ENCODE measurements at places on chromosomes 7 and 10.

DNA sequence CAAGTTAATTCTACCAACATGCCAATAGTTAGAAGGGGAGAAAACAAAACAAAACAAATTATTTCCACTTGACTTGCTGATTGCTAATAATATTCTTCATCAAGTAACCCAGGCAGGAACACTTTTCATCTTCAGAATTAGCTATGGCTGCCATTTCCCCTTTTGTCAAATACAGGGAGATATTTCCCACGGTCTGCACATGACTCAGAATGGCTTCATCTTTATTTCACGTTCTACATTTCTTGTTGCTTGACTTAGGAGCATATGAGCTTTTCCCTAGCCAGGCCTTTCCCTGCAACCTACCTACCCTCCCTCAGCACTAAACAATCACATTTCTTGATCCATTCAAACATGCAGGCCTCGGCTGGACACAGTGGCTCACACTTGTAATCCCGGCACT lies 6.5 kb downstream of the CPVL start:
- no peak for DNase-seq

DNA sequence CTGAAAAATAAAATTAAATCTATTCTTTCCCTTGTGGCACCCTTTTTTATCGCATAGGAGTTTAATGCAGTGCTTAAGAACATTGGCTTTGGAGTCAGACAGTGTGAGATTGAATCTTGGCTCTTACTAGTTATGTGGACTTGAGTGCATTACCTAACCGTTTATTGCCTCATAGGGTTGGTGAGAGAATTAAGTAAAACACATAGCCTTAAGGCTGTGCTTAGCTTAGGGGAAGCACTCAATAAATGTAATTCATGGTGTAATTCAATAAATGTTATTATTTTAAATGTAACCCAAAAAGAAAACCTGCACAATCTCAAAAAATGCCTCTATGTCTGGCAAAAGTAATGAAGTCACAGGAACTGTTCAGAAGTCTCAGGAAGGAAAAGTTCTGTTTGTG lies 2.7 kb downstream of the STK17A start:
- no peak for DNase-seq

- DNase-seq: no peak
These were observed 4.6 kb downstream of the REPIN1 start for GRCh38 chr7:150373049-150373801.

DNA sequence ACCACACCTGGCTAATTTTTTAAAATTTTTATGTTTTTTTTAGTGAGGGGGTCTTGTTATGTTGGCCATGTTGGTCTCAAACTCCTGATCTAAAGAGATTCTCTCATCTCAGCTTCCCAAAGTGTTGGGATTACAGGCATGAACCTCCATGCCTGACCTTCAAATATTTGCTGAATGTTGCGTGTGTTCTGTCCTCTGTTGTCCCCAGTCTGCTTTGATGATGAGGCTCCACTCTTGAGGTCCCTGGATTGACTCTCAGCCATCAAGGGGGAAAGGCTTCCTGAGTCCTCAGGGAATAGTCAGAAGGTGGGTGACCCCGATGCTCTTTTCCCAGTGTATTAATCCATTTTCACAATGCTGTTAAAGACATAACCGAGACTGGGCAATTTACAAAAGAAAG lies 26.0 kb downstream of the LYZL2 start:
- no peak for DNase-seq

GRCh38 chr7:151601521-151602305 lies 82.0 kb upstream of the RHEB start:
- no peak for DNase-seq

DNA sequence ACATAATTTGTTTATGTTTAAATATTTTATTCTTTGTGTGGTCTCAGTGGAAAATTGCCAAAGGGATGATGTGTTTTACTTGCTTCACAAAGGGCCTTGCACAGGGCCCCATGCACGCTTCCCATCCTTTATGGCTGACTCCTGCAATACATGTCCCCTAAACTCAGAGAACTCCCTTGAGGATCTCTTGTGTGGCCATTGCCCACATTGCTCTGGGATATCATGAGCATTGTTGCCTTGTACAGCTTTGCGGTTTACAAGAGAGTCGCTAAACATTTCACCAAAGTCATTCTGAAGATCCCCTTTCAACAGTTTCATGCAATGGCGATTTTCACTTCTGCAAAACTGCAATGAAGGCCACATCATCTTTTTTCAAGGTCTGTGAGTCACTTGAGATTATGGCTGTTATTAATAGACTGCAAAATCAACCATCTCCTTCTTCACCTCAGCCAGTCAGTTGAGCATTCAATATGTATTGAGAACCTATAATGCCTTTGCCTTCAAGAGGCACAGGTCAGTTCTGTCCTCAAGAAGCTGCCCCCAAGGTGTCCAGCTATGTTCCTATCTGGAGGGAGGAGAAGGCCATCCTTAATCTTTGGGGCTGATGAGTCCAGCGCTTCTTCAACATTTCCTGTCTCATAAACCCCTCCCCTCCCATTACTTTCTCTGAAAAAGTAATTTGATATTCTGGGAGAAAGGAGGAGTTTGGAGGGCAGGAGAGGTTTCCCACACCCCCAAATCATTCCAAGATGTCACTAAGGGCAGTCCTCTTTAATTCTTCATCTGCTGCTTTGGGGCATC lies 108.1 kb downstream of the CCDC71L start:
- DNase-seq: no peak

DNA sequence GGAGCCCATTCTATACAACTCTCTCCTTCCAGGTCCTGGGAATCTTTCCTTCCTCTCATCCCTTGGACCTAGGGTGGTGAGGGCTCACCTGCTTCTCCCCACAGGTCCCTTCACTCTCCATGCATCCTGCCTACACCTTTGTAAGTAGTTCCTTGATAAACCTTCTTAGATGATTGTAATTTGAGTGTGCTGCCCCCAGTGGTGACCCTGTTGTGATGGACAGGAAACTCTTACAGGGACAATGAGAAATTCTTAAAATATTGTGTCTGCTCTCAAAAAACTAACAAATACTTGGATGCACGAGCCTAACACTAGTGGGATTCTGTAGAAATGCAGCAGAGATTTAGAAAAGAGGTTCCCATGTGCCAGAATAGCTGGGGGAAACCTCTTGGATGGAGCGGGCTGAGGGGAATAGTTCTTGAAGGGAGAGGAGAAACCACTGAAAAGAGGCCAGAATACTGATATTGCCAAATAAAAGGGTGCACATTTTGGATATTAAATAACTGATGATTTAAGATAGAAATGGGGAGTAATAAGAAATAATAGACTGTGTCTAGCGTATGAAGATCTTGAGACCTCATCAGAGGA lies 6.7 kb upstream of the PAXIP1 start:
- peak; percentile 15 for DNase-seq

GRCh38 chr7:29330136-29330535 lies 135.6 kb downstream of the CHN2 start:
- no peak for DNase-seq

GRCh38 chr7:77338883-77339629 lies 77.1 kb downstream of the GSAP start:
- DNase-seq: no peak

GRCh38 chr10:122276611-122277208 lies 5.6 kb downstream of the BTBD16 start:
- no peak for DNase-seq

DNA sequence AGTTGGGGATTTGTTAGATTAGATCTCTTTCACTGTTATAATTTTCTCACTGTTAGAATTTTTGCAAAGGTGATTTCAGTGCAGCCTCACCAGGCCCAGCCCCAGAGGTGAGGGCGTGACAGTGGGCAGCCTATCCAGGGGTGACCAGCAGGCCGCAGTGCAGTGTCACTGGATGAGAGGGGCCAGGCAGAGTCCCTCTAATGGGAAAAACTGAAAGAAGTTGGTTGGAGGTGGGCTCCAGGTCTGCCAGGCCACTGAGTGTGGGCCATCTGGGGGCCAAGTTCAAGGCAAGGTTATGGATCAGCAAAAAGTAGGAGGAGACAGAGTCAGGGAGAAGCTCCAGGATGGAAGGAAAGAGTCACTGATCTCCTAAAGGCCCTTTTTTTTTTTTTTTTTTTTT lies 90.5 kb upstream of the SDK1 start:
- no peak for DNase-seq

DNA sequence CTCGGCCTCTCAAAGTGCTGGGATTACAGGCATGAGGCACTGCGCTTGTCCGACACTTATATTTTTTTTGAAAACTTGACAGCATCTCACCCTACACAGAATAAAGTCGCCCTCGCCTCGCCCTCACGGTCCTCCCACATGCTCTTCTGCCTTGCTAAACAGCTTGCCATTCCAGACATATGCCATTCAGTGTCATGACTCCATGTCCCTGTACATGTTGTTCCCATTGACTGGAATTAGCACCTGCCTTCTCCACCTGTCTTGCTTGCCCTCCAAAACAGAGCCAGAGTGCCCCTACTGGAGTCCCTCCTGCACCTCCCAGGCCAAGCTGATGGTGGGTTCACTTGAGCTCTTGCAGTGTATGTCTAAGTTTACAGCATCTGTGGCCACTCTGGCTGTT lies 6.2 kb downstream of the NIPSNAP2 start:
- DNase-seq: no peak

- no peak for DNase-seq
These were observed 11.8 kb downstream of the OSBPL3 start for GRCh38 chr7:24968165-24968564.

GRCh38 chr7:107233174-107233573 lies 64.4 kb downstream of the HBP1 start:
- no peak for DNase-seq

- DNase-seq: no peak
These were observed 3.2 kb upstream of the DUSP5 start for GRCh38 chr10:110494532-110494931.

- no peak for DNase-seq
These were observed 221.3 kb downstream of the ARHGAP12 start for GRCh38 chr10:31707093-31708039.

GRCh38 chr7:140049339-140050024 lies 13.3 kb downstream of the PARP12 start:
- DNase-seq: no peak

DNA sequence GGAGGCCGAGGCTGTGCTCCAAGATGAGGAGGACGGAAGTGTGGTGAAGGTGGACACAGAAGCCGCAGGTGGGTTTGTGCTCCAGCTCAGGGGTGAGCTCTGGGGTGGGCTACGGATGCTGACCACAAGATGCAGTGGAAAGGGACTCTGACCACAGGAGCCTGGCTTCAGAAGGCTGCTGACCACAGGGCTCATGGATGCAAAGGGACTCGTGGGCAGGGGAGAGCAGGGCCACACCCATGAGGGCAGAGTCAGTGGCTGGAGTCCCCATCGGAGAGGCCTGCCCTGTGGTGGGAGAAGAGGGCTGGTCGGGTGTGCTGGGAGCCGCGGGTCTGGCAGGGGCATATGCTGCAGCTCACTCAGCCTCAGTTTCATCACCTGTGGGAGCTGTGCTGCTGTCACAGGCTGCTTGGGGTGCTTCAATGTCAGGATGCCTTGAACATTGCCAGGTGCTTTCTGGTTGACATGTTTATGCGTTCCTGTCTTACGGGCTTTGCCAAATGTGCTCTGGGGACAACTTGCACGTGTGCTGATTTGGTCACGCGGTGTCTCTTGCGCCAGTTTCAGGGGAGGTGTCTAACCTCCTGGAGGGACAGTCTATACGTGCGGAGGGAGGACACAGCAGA lies 13.7 kb downstream of the SCART1 start:
- DNase-seq: no peak

- DNase-seq: no peak
These were observed 434.3 kb downstream of the MDFIC start for GRCh38 chr7:115356139-115356746.

DNA sequence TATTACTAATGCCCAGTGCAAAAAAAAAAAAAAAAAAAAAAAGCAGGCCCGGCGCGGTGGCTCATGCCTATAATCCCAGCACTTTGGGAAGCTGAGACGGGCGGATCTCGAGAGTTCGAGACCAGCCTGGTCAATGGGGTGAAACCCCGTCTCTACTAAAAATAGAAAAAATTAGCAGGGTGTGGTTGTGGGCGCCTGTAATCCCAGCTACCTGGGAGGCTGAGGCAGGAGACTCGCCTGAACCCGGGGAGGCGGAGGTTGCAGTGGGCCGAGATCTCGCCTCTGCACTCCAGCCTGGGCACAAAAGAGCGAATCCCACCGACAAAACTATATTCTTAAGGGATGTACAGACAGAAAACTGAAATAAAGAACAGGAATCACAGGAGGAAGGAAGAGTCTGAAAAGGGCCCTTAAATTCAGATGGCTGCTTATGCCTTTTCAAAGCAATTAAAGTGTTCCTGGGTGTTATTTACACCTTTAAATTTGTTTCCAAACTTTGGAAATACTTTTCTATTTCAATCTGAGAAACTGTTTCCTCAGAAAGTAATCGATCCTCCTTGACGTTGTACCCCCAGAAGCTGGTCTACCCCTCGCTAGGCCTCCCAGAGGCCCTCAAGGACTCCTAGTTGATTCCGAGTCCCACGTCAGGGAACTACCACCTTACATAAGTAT lies 2.0 kb upstream of the KMT2E start:
- peak; percentile 31 for DNase-seq

GRCh38 chr7:38451840-38452239 lies 178.4 kb upstream of the TARP start:
- DNase-seq: no peak

GRCh38 chr7:7434329-7434728 lies 101.3 kb downstream of the COL28A1 start:
- no peak for DNase-seq

DNA sequence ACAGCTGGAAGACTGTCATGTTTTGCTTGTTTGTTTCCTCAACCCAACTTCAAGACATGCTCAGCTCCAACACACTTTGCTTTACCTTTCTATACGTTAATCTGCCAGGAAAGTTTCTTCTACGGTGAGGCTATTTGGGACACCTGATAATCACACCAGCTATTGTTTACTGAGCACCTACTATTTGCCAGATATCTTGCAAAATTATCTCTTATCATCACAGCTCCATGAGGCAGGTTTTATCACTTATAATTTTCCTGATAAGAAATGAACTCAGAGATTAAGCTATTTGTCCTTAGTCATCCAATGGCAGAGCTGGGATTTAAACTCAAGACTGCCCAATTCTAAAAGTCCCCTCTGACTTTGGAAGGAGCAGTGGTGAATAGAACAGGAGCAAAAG lies 117.4 kb downstream of the CREB5 start:
- DNase-seq: no peak

- no peak for DNase-seq
These were observed 164.9 kb upstream of the INHBA start for GRCh38 chr7:41867639-41868280.

DNA sequence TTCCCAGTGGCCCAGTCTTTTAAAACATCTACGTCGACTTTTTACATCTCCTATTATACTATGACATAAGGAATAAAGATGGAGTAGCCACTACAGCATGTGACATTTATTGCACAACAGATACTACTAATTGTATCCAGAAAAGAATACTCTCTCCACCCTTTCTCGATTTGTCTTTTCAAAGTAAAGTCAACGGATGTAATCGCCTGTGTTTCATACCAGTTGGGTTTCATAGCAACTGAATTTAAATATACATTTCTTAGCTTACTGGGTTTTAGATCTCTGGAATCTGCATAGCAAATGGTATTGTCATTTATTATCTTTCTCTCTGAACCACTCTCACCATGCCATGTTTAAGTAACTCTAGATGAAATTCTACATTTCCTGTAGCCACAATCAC lies 86.4 kb upstream of the TRIL start:
- DNase-seq: no peak

- DNase-seq: no peak
These were observed 175.4 kb downstream of the GNAI1 start for GRCh38 chr7:80309971-80310549.

Data from central memory CD8-positive, alpha-beta T cell (primary cell).